GM12878 (cell line): ENCODE measurements at places on chromosomes 5 and 9.

GRCh38 chr5:168984135-168984675, 316.7 kb downstream of the SLIT3 start:
- DNase-seq: no peak

DNA sequence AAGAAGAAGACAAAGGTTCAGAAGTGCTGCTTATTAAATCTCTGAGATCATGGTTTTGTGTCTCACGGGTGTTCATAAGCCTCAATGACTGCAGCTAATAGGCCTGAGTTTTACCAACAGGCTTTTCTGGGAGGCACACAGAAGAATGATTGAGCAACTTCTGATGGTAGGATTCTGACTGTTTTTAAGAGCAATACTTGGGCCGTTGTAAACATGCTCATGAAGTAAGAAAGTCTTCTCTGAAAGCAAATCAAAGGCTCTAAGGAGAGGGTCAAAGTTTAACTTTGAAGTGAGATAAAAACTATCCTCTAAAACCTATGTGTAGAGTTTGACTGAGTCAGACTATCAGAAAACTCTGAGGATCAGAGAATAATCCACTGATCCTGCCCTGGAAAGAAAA, 390.9 kb upstream of the DAB2 start:
- DNase-seq: no peak

- DNase-seq: no peak
These were observed 49.6 kb upstream of the KIF2A start for GRCh38 chr5:62256161-62257019.

- DNase-seq: no peak
These were observed 106.9 kb downstream of the SPOCK1 start for GRCh38 chr5:137392261-137392660.
